Right lung (tissue), 10 donors: ENCODE measurements at places on chromosomes 16 and 17. TPM values are rescaled to one million over a fixed set of nuclear protein-coding genes. Genes with fewer than 3 reads are reported as not detected.

CA5A gene
- 0.18 TPM for polyA plus RNA-seq

GRCh38 chr17:67132366-67132765 is 88.0 kb downstream of the CACNG1 start:
- DNase-seq = no peak

GRCh38 chr16:59164461-59164860 is 430.3 kb upstream of the GOT2 start:
- no peak for DNase-seq

GRCh38 chr17:45355087-45355486 is 38.3 kb upstream of the MAP3K14 start:
- DNase-seq = no peak

GRCh38 chr17:57335195-57335792 is 79.0 kb downstream of the MSI2 start:
- DNase-seq = no peak

DNA sequence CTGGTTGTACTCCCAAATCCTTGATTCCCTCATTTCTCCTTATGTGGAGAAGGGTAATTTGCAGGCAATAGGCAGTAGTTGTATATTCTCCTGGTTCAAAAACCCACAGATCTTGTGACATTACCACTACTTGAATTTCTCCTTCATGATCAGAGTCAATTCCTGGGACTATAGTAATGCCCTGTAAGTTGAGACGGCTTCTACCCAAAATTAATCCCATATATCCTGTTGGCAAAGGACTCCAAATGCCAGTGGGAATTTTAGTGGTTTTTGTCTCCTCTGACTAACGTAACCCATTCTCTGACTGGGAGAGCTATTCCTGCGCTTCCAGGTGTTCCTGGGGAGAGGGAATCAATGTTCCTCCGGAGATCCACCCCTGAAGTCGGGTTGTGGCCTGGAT is 11.6 kb upstream of the ZNF689 start:
- no peak for DNase-seq

- no peak for DNase-seq
Observed at GRCh38 chr17:81707725-81708646, 4.1 kb upstream of the SLC25A10 start.

- no peak for DNase-seq
Observed at GRCh38 chr16:48282636-48283263, 35.4 kb upstream of the ABCC11 start.

GRCh38 chr17:44359006-44359405 is 4.6 kb downstream of the FAM171A2 start:
- DNase-seq = no peak

DNA sequence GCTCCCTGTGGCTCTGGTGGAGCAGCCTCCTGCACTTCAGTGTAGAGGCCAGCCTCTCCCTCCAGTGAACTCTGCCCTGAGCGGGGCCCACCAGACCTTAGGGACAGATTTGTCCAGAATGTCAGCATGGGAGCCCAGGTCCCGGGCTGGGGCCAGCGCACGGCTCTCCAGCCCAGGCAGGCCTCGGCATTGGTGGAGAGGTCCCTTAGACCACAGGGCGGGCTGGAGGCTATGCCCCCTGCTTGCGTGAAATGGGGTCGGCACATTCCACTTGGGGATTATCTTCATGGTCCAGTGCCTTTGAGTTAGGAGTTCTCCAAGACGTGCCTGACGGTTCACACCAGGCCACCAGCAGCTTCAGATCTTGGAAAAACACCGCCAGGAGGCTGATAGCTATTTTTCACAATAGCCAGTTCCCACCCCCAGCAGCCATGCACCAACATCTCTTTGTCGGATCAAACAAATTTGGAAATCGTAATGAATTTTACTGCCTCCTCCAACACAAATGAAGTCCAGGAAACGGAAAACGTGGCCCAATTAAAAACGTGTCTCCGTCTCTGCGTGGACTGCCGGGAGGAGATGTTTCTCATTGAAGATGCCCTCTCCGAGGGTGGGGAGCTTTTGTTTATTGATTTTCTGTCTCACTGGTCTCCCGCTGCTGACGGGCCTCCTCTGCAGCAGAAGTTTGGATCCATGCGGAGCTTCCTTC is 110.0 kb upstream of the CIBAR2 start:
- DNase-seq = no peak

DNA sequence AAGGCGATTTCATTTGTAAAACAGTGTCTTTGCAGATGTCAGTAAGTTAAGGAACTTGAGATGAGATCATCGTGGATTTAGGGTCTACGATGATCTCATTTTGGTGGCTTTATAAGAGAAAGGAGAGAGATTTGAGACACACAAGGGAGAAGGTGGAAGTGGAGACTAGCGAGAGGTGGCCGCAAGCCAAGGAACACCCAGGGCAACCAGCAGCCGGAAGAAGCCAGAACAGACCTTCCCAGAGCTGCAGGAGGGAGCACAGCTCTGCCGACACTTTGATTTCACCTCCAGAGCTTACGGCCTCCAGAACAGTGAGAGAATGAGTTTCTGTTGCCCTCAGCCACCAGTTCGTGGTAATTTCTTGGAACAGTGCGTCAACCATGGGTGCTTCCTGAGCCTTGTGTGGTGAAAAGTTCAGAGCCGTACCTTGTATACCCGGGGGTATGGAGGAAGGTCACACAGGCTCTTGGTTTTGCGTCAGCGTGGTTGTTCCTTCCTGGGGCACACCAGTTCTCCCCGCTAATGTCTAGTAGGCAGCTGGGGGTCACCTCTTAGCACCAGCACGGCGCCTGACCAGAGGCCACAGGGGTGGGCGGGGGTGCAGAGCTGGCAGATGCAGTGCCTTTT is 12.9 kb upstream of the SEC14L1 start:
- DNase-seq = no peak
